Activated effector memory CD4-positive, alpha-beta T cell treated with Interleukin-2 at 50 U/mL for 16 hours (primary cell): ENCODE measurements at places on chromosomes 1 and 21.

- no peak for DNase-seq
Observed at GRCh38 chr1:115364780-115365155, 26.7 kb upstream of the NGF start.

GRCh38 chr1:233655301-233655740, 41.4 kb downstream of the KCNK1 start:
- no peak for DNase-seq

DNA sequence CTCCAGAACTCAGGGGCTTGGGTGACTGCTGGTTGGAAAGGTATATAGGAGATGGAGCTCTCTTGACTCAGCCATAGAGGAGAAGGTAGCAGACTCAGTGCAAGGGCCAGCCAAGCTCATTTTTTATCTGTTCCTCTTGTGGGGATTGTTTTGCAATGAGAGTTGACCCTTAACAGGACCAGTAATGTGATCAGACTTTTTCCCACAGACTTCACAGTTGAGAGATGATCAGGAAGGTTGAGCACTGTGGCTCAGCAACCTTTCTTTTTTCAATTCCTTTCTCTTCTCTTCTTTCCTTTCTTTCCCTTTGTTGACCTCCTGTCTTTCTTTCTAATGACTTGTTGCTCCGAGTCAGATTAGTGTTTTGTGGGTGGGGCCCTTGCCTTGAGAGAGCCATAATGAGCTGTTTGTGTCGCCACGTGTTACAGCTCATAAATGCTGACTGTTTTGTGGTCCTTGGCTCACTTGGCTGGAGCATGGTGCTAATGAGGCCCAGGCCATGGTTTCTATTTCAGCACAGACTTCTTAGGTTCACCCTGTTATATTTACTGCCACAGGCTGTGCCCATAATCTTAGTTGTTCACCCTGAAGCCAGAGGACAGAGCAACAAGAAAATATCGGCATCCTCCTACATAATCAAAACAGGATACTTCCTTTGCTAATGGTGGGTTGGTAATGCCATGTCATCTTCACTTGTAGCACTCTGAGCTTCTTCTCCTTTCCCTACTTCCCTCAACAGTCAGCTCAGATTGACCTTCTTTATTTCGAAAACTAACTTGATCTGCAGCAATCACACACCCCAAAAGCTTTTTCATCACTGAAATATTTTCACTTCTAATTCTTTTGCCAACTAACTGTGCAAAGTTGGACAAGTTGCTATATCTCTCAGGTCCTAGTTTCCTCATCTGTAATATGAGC, 13.9 kb downstream of the ADAM30 start:
- no peak for DNase-seq

- no peak for DNase-seq
Observed at GRCh38 chr1:63843884-63844283, 70.1 kb downstream of the ROR1 start.

GRCh38 chr21:37927711-37928110, 11.5 kb upstream of the KCNJ6 start:
- no peak for DNase-seq

GRCh38 chr1:27556435-27556780, 47.5 kb downstream of the AHDC1 start:
- DNase-seq, result no peak

- no peak for DNase-seq
Observed at GRCh38 chr1:204293605-204294337, 66.0 kb downstream of the PLEKHA6 start.

GRCh38 chr1:101311146-101311920, 74.5 kb downstream of the S1PR1 start:
- no peak for DNase-seq

DNA sequence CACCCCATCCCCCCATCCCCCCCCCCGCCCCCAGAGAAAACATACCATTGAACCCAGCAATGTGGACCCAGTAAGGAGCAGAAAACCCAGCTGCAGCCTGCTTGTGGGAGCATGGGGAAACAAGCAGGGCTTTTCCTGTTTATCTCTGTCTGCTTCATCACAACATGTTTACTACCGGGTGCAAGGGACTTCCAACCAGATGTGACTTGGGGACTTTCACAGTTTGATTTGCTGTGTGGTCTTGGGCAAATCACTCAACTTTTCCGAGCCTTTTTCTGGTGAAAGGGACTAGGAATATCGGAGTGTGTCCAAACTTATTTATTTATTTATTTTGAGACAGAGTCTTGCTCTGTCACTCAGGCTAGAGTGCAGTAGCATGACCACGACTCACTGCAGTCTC, 3.2 kb downstream of the TMCC2 start:
- DNase-seq, result no peak
